ENCODE measurements at places on chromosomes 3 and 15. TPM values are rescaled to one million over a fixed set of nuclear protein-coding genes. Genes with fewer than 3 reads are reported as not detected.

GRCh38 chr3:170117134-170117533 is 64.4 kb downstream of the PHC3 start:
- H3K36me3 ChIP-seq, result peaks cover 42% of the 10 kb centered on the region
- no peaks in the 10 kb centered on the region for H3K27me3 ChIP-seq

The ATP13A3 gene
- total RNA-seq, result 181 TPM

The OR5AC2 gene
- total RNA-seq, result not detected

The TRPM1 gene
- not detected for total RNA-seq

The TUBGCP5 gene
- total RNA-seq, result 26.3 TPM

DNA sequence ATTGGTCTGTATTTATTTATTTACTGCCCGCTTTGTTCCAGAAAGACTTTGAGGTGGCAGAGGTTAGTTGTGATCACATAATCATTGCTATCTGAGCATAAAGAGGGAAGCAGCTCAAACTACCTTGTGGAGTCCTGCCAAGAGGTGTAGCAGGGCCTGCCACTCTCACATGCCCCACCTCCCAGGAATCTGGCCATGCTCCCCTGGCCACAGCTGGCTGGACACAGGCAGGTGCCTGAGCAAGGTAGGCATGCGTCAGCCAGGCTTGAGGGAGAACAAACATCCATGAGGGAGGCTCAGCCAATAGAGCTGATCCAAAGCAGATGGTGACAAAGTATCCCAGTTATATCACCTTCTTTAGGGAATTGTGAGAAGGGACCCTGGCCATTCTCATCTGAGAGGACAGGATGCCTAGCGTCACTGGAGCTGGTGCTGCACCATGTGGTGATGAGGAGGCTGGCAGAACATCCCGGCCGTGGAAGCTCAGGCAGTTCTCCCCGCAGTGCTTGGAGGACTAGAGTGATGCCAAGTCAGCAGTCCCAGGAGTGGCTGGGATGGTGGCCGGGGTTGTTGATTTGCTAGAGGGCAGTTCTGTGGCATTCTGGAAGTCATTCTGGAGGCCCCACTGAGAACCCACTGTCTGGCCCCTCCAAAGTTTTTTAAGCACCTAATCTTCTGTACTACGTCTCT is 6.8 kb upstream of the POLG start:
- DNase-seq, result no peak
- H3K36me3 ChIP-seq, result no peaks in the 10 kb centered on the region
- H3K4me3 ChIP-seq, result no peak overlapping the region
- no peak overlapping the region for H3K27ac ChIP-seq
- H3K27me3 ChIP-seq, result peaks cover 16% of the 10 kb centered on the region

GRCh38 chr15:31758126-31758525 is 272.2 kb upstream of the CHRNA7 start:
- no peaks in the 10 kb centered on the region for H3K36me3 ChIP-seq
- H3K27me3 ChIP-seq, result peaks cover 15% of the 10 kb centered on the region
- peak; percentile 49 for DNase-seq
- H3K4me1 ChIP-seq, result no peaks in the 10 kb centered on the region
- H3K27ac ChIP-seq, result no peak overlapping the region

DNA sequence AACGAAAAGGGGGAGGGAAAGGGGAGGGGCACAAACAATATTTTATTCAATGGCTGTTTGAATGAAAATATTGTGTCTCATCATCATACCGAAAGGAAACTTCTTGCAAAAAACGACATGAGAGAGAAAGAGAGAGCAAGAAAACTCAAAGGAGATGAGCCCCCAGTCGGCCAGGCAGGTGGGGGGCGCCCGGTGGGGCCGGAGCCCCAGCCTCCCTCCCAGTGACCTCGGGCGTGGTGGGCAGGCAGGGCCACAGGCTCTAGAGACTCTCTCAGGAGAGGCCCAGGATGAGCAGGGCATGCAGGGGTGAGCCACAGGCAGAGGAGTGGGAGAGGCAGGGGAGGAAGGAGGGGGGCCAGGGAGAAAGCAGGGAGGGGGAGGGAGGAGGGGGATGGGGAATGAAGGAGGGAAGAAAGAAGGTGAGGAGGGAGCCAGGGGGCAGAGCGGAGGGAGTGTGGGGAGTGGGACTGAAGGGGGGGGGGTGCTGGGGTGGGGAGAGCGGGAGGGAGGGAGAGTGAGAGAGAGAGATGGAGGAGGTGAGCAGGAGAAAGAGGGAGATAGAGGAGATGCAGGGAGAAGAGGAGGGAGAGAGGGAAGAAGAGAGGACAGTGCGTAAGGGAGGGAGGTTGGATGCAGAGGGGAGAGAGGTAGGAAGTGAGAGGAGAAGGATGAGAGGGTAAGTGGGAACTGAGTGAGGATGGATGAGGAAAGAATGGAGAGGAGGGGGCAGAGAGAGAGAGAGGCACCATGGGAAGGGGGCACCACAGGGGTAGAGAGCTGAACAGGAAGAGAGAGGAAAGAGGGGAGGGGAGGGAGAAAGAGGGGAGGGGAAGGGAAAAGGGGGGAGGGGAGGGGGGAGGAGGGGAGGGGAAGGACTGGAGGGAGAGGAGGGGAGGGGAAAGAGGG is 14.1 kb upstream of the TMEM115 start:
- no peak overlapping the region for H3K27ac ChIP-seq
- DNase-seq, result no peak
- peaks cover 3% of the 10 kb centered on the region for H3K27me3 ChIP-seq
- peaks cover 8% of the 10 kb centered on the region for H3K4me1 ChIP-seq
- H3K4me3 ChIP-seq, result no peak overlapping the region

The GABRB3 gene
- total RNA-seq, result not detected

The CLDN16 gene
- total RNA-seq, result not detected

The CPNE9 gene
- total RNA-seq, result 0.17 TPM

The TIGIT gene
- 4.7 TPM for total RNA-seq

The CHDH gene
- total RNA-seq, result 0.62 TPM

The DUOX1 gene
- 0.02 TPM for total RNA-seq

GRCh38 chr3:32257641-32258438 is 19.4 kb downstream of the CMTM8 start:
- no peak overlapping the region for H3K27ac ChIP-seq
- no peaks in the 10 kb centered on the region for H3K27me3 ChIP-seq
- DNase-seq, result peak; percentile 63
- peaks cover 15% of the 10 kb centered on the region for H3K36me3 ChIP-seq

DNA sequence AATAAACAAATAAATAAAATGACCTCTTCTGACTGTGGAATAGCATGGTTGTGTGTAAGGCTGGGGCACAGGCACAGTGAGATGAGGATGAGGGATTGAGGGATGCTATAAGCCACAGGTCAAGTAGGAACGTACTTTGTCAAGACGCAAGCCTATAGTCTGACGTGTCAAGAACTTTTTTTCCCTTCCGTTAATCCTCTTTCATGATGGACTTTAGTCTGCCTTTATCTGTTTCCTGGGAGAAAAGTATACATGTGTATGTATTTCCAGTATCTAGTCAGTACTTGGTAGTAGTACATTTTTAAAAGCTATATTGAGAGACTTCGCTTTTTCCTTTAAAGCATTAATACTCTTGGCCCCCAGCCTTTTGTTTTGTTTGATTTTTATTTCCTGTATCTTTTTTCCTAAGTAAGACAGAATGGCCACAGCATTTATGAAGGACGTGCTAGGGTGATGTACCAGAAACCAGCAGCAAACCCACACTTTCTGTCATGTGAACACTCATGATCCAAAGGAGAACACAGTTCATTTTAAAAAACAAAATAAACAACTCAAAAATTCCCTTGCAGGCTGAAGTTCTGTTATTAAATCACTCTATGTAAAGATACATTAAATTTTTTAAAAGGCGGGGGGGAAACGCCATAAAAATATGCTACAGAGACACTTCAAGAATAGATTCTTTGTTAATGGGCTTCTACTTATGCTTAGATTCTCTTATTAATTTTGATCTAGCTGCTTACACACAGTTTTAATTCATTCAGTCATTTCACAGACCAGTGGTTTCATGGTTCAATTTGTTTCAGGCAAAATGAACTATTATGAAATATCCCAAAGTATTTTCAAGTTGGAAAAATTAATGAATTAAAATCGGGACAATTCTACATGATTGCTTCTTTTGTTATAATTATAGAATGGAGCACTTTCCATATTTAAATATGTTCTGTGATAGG is 114.7 kb downstream of the SNRK start:
- H3K27me3 ChIP-seq, result peaks cover 4% of the 10 kb centered on the region
- H3K4me3 ChIP-seq, result no peak overlapping the region
- no peaks in the 10 kb centered on the region for H3K4me1 ChIP-seq
- no peak overlapping the region for H3K27ac ChIP-seq
- no peak for DNase-seq

GRCh38 chr3:2096216-2096615 is 2.5 kb upstream of the CNTN4 start:
- no peak overlapping the region for H3K27ac ChIP-seq
- no peak overlapping the region for H3K4me3 ChIP-seq
- no peaks in the 10 kb centered on the region for H3K4me1 ChIP-seq

DNA sequence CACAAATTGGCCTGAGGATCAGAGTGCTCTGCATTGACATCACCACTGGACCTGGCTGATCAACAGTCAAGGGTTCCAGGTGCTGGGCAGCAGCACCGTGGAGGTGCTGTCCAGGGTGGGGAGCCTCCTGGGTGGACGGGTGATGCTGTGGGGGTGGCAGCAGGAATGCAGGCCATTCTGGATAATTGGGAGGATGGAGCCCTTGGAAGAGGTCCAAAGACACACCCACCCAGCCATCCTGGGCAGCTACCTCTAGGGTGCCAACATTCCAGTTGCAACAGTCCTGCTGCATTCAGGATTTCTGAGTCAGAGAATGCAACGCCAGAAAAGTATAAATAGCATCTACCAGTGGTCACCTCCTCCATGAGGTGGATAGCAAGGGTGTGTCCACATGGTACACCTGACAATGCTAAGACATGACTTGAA is 26.8 kb downstream of the STARD5 start:
- no peaks in the 10 kb centered on the region for H3K27me3 ChIP-seq
- peak overlapping the region; percentile 94 for H3K4me3 ChIP-seq
- peak overlapping the region; percentile 95 for H3K27ac ChIP-seq
- DNase-seq, result no peak

The MITF gene
- 0.52 TPM for total RNA-seq

DNA sequence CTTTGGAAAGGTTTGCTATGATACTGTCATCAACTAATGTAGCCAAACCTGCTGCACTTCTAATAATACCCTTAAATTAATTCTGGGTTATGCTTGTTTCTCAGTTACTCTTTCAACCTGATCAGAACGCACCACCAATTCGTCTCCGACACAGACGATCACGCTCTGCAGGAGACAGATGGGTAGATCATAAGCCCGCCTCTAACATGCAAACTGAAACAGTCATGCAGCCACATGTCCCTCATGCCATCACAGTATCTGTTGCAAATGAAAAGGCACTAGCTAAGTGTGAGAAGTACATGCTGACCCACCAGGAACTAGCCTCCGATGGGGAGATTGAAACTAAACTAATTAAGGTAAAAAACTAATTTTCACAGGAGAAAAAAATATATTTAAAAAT is 7.9 kb upstream of the RPLP1 start:
- DNase-seq, result no peak
- H3K4me1 ChIP-seq, result peaks cover 13% of the 10 kb centered on the region
- no peaks in the 10 kb centered on the region for H3K27me3 ChIP-seq
- peaks cover 51% of the 10 kb centered on the region for H3K36me3 ChIP-seq

DNA sequence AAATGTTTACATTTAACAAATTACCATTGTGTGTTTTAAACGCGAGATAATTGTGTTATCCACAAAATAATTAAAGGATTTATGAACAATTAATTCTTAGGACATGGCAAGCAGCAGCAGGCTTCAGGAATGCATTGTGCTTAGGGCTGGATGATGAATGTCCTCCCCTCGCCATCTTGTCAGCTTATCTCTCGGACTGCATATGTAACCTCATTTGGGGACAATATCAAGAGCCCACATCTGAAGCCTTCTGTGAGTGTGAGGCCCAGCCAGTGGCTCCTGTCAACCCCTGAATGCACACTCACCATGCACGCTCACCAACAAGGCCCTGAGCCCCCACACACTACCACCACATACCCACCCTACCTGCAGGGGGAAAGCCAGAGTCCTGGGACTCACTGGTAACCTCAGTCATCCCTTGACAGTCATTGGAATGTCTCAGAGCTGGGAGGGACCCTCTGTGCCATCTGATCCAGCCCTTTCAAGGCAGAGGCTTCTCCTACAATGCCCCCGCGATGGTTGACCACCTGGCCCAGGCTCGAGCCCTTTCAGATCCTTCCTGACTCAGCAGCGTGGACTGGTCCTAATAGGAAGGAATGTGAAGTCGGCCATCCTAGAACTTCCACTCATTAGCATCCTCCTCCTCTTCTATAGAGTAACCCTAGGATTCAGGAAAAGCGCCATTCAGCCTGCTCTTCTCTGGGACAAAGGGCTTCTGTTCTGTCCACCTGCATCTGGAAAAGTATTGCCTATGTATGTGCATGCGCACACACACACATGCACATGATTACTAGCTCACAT is 38.2 kb downstream of the MRPL46 start:
- DNase-seq, result no peak
- H3K27me3 ChIP-seq, result peaks cover 22% of the 10 kb centered on the region
- H3K36me3 ChIP-seq, result no peaks in the 10 kb centered on the region
- no peaks in the 10 kb centered on the region for H3K4me1 ChIP-seq

The RBP2 gene
- total RNA-seq, result not detected

The TMEM62 gene
- total RNA-seq, result 18.7 TPM

The VEPH1 gene
- total RNA-seq, result not detected

The CPLX3 gene
- 0.09 TPM for total RNA-seq

DNA sequence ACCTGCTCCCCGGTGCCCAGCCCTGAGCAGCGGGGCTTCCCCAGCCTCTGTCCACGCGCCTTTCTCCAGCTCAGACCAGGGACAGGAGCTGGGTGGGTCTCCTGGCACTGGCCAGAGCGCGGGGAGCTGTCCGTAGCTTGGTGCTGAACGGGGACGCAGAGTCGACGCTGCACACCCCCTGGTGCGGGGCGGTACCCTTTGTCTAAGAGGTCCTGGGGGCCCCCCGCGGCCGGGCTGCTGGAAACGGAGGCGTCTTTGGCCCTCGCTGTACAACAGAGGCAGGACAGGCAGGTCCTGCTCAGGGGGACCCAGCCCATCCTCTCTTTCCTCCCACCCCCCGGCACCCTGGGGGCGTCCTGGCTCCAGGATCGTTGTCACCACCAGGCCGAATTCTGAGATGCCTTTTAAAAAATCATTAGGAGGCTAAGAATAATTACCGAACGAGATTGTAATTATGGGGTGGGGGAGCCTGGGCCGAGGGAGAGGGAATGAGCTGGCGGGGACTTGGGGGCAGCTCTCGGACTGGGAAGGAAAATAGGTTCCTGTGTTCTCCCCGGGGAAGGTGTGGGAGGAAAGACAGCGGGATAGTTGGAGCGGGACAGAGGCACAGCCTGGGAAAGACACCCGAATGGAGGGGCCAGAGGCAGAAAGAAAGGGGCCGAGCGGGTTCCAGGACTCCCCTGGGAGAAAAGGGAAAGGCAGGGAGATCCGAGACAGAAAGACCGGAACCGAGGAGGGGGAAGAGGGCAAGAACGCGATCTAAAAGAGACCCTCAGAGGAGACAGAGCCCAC is 4.1 kb upstream of the SKOR1 start:
- H3K36me3 ChIP-seq, result peaks cover 9% of the 10 kb centered on the region
- peak; percentile 78 for DNase-seq
- H3K4me1 ChIP-seq, result peaks cover 20% of the 10 kb centered on the region
- H3K27ac ChIP-seq, result peak overlapping the region; percentile 62
- H3K27me3 ChIP-seq, result peaks cover 85% of the 10 kb centered on the region
